Stimulated activated CD4-positive, alpha-beta T cell treated with anti-CD3 and anti-CD28 coated beads, Interleukin-15, amount 100 ng/mL, for 1 hour (primary cell): ENCODE measurements at places on chromosomes 4 and X.

DNA sequence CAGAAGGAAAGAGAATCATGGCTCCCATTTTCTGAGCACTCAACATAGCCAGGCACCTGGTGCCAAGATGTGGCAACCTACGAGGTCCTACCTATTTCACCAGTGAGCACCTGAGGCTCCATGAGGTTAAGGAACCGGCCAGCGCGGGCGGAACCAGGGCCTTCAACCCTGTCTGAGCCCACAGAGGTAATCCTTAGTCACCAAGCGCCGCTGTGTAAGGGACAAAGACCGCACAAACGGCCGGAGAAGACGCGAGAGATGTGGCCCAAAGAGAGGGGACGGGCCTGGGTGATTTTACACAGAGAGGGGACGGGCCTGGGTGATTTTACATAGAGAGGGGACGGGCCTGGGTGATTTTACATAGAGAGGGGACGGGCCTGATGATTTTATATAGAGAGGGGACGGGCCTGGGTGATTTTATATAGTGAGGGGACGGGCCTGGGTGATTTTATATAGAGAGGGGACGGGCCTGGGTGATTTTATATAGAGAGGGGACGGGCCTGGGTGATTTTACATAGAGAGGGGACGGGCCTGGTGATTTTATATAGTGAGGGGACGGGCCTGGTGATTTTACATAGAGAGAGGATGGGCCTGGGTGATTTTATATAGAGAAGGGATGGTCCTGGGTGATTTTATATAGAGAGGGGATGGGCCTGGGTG lies 114.2 kb downstream of the SMIM20 start:
- no peak for DNase-seq

- DNase-seq = no peak
Observed at GRCh38 chrX:8738588-8739189, 6.8 kb upstream of the ANOS1 start.

GRCh38 chrX:71493111-71493613 lies 39.7 kb upstream of the OGT start:
- no peak for DNase-seq

GRCh38 chr4:139564502-139564901 lies 8.5 kb upstream of the SETD7 start:
- no peak for DNase-seq

GRCh38 chr4:57355101-57355665 lies 245.0 kb upstream of the IGFBP7 start:
- no peak for DNase-seq

DNA sequence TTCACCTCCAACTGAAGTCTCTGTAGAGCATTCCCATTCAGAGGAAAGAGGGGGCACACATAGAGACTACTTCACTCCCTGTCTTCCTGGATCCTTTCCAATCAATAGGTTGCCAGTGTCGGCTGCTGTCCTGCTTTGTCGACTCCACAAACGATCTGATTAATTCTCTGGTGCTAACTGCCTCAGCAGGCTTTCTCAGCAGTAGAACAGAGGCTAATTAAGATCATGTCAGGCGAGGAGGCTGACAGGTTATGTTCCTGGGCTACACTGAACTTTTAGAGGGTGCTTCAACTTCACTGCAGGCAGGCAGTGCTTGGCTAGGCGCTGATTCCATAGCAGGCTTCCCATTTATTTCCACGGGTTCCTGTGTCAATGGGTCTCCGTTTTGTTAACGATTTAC lies 79.2 kb downstream of the GRIA3 start:
- no peak for DNase-seq

DNA sequence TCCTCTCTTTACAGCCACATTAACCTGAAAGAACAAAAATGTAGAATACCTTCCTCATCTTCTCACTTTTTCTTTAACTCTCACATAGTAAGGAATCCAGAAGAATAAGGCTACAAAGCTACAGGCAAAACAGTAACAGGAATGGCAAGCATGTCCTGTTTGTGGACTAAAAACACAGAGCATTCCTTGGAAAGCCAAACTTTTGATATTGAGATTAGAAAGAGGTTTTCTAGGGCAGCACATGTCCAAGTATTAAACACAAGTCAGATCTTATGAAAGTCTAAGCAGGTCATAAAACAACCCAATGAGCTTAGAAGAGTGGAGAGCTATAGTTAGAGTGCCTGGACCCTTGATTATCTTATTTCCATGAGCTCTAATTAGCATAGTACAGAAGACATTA lies 58.2 kb upstream of the FAM9C start:
- DNase-seq = no peak

DNA sequence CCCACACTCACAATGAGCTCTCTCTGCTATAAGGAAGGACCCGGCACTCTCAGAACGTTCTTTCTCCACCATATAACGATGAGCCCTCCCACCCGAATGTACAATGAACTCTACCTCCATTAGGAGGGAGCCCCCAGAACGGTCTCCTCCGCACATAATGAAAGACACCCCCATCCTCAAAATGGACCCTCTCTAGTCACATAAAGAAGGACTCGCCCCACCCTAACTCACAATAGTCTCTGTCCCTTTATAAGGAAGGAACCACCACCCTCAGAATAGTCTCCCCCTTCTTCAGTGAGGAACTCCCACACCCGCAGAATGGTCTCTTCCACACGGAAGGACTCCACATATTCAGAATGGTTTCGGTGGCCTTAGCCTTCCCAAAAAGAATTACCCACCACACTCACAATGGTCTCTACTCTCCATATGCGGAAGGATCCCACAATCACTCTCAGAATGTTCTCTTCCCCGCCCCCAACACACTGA lies 477 bp downstream of the SLC35A2 start:
- no peak for DNase-seq

GRCh38 chrX:23631136-23631535 lies 36.2 kb upstream of the PRDX4 start:
- no peak for DNase-seq

GRCh38 chrX:38220024-38220414 lies 652 bp downstream of the SRPX start:
- DNase-seq = no peak

GRCh38 chrX:15221321-15221720 lies 48.6 kb downstream of the ASB9 start:
- no peak for DNase-seq

DNA sequence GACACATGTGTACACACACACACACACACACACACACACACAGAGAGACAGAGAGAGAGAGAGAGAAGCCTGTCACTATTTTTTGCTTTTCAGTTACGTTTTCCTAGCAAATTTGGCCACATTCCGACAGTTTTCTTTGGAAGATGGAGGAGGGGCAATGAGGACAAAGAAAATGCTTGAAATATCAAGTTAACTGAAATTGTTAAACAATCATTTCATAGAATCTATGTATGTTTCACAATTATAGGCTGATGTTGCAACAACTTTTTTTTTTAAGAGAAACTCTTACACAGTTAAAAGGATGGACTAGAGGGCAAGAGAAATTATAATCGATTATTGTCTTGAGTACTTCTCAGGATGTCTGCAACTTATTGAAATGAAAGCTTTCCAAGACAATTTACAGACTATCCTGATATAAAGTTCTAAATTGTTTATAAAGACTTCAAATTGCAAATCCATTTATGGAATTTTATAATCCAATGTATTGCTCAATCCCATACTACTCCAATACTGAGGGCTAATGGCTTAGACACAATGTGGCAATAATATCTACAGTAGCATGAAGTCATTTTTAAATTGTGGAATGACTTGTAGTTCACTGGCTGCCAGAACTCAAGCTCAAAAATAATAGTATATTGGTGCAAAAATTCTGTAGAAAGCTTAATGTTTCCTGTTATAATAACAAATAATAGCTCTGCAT lies 647.0 kb upstream of the PCDH7 start:
- DNase-seq = no peak

DNA sequence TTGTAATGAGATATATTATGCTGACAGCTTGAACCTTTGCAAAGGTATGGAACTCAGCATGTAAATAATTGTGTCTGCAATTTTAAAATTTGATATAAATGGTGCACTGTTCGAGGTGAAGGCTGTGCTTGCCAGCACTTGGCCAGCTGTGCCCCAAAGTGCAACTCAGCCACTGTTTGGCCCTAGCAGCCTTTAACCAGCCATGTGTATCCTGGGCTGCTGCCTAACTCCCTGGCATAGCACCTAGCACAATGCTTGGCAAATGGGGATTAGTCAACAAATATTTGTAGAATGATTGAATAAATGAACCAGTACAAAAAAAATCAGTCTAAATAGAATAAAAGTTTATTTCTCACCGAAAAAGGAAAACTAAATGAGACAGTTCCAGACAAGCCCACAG lies 83.8 kb upstream of the ZIC3 start:
- no peak for DNase-seq

DNA sequence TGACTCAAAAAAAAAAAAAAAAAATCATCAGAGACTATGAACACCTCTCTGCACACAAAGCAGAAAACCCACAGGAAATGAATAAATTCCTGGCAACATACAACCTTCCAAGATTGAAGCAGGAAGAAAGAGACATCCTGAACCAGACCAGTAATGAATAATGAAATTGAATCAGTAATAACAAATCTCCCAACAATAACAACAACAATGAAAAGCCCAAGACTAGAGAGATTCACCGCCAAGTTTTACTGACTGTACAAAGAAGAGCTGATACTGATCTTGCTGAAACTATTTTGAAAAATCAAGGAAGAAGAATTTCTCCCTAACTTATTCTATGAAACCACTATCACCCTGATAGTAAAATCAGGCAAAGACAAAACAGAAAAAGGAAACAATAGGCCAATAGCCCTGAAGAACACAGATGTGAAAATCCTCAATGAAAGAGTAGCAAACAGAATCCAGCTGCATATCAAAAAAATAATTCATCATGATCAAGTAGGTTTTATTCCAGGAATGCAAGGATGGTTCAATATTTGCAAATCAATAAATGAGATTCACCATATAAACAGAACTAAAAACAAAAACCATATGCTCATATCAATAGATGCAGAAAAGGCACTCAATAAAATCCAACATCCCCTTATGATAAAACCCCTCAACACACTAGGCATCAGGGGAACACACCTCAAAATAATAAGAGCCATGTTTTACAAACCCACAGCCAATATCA lies 31.0 kb upstream of the PLK4 start:
- DNase-seq = no peak

GRCh38 chr4:188812644-188813043 lies 673.4 kb downstream of the TRIML1 start:
- DNase-seq = no peak

DNA sequence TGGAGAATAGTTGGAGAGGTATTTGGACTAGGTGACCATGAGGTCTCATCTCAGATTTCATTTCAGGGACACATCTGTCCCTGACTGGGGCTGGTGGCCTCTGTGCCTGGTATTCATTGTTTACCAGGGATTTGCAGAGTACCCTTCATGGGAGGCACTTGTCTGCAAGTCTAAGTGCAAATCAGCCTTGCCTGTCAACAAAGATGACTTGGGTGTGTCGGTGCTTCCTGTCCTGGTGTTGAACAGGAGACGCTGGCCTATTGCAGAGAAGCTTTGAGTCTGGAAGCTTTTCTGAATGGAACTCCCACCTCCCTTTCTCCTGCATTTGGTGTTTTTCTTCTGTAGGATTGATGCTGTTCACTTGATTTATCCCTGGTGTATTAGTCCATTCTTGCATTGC lies 104.1 kb downstream of the TNIP2 start:
- no peak for DNase-seq

- no peak for DNase-seq
Observed at GRCh38 chr4:8387615-8388527, 52.7 kb downstream of the ACOX3 start.

- DNase-seq = no peak
Observed at GRCh38 chr4:72375073-72375736, 193.8 kb downstream of the ADAMTS3 start.

DNA sequence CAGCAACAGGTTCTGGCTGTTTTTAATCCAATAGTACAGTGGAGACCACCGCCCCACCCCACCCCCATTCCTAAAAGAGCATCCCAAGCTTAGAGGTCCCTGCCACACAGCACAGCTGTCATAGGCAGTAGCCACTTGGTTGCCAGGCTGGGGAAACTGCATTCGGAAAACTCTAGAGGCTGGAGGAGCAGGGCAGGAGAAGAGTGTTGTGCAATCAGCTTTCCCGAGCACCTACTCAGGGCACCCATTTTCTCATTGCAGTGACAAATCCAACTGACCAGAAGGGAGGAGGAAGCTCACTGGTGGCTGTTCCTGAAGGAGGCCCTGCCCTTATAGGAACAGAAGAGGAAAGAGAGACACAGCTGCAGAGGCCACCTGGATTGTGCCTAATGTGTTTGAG lies 1.1 kb downstream of the CXCL1 start:
- DNase-seq = no peak

GRCh38 chr4:182749667-182750167 lies 167.5 kb downstream of the DCTD start:
- DNase-seq = no peak

DNA sequence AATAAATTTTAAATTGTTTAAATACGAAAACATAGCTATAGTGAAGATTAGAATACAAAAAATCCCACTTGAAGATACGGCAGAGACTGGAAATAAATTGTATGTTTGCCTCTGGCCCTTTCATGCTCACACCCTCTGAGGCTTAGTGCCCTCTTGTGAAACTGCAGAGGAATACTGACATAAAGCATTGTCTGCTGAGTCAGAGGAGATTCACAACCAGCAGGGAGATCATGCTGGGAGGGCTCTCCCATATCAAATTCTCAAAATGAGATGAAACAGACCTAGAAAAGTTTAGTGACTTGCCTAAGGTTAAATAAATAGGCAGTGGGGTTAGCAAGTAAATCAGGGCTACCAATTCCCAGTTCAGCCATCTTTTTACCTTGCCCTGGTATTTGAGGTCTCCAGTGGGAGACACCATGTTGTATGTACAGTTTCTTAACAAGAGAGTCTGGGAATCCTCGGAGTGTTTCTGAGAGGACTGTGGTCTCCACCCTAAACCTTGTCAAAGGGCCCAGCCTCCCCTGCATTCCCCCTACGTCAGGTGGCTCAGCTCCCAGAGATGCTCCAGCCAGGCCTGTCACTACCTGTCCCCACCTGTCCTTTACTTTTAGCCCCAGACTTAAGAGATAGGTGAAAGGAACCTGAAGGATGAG lies 581.4 kb upstream of the DIPK2B start:
- no peak for DNase-seq

DNA sequence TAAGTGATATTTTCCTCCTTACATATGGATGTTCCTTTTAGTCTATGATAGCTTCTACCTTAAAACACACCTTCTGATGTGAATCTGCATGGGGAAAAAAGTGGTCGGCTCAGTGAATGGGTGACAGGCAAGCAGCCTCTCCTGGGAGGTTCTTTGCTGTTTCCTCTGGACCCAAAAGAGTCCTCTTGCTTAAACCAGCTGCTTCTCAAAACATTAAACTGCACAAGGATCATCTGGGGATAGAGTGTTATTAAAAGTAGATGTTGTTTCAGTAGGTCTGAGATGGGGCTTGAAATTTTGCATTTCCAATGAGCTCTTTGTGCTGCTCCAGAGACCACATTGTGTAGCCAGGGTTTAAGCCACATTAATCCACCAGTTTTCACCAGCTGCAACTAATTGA lies 452.9 kb downstream of the IL1RAPL1 start:
- no peak for DNase-seq

- DNase-seq = no peak
Observed at GRCh38 chr4:122602277-122603142, 18.4 kb downstream of the IL21 start.

- DNase-seq = no peak
Observed at GRCh38 chr4:33429971-33430370, 2709.8 kb downstream of the PCDH7 start.

GRCh38 chr4:181753207-181753606 lies 490.0 kb upstream of the TENM3 start:
- no peak for DNase-seq

- no peak for DNase-seq
Observed at GRCh38 chr4:26288355-26288909, 32.4 kb upstream of the RBPJ start.
